Activated gamma-delta T cell (primary cell): ENCODE measurements at places on chromosomes 5 and 9.

- DNase-seq = no peak
These were observed 46.6 kb downstream of the RAB3C start for GRCh38 chr5:58629271-58630159.

- DNase-seq = no peak
These were observed 185.8 kb upstream of the NREP start for GRCh38 chr5:111942661-111943401.

- DNase-seq = no peak
These were observed 868.7 kb upstream of the CDH9 start for GRCh38 chr5:27906931-27907601.

GRCh38 chr5:116371431-116371830, 203.2 kb downstream of the SEMA6A start:
- DNase-seq = no peak

DNA sequence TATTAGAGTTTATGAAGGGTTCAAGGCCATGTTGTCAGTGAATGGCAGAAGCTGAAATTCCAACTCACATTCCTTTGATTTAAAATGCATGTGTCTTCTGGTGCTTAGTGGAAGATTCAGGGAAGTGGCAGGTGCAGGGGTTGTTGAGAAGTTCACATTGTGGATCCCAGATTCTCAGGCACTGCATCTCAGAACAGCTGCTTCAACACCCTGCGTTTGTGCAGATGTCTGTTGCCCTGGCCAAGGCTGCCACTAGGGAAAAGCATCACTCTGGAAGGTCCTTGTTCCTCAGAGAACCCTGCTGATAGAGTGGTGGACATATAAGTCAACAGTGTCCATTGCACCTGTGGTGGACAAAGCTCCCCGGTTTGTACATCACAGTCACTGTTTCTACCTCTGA, 162.7 kb downstream of the PAPPA start:
- no peak for DNase-seq

- DNase-seq = no peak
These were observed 76.1 kb upstream of the SH3PXD2B start for GRCh38 chr5:172530406-172530805.

GRCh38 chr9:114775981-114776380, 29.9 kb downstream of the TNFSF15 start:
- DNase-seq = no peak
